Kidney capillary endothelial cell (primary cell): ENCODE measurements at places on chromosomes 2 and 18.

DNA sequence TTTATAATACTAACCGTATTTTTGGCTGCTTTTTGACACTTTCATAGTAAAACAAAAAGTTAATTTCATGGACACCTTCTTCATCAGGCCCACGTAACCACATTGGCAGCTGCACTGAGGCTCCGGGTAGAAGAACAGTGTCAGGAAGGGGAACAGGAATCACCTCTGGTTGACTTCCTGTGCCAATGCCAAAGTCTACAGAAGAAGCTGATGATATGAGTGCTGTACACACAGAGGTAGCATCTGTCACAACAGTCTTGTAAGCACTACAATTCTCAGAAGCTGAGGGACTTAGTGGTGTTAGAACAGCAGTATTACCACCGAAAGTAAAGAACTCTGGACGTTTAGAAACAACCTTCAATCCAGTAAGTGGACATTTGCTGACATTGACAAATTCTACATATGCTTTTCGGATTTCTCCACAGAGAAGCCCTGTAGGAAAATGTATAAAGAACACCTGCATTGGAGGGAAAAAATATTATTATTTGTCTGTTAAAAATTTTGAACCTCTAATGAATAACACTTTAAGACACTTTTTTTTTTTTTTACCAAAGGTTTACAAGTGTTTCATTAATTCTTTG is 85.3 kb downstream of the TRAPPC8 start:
- peak; percentile 4 for DNase-seq

- DNase-seq, result no peak
Measured at GRCh38 chr2:207534417-207534816, 4.7 kb downstream of the CREB1 start.

GRCh38 chr2:28119631-28120030 is 229.1 kb downstream of the BABAM2 start:
- DNase-seq, result no peak

DNA sequence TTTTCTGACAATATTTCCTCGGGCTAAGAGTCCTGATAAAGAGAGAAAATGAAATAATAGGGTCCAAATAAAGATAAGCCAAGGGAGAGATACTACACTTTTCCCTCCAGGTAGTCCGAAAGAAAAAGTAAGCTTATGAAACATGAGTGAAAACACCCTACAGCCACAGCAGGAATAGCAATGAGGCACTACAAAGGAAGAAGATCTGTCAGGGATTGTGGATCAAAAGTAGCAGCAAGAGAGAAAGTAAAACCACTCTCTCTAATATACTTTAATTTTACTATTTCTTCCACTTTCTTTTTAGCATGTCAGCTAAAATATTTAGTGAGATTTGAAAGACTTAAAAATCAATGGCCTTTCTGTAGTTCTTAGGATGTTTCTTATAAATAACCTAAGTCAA is 1601.8 kb downstream of the LRP1B start:
- no peak for DNase-seq

DNA sequence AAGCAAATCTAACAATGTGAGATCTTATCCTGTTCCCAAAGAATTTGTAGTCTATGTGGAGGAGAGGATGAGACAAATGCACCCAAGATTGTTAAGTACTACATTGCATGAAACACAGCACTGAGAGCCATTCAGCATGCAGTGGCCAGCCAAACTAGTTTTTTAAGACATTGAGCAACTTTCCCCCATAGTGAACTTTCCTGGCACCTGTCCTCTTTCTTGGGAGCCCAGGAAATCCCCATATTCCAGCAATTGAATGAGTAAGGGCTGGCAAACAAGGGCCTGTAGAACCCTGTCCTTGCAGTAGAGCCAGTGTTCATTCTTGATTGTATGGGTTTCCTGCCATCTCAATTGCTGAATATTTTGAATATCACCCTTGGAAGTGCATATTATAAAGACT is 58.8 kb upstream of the FIGN start:
- DNase-seq, result no peak

DNA sequence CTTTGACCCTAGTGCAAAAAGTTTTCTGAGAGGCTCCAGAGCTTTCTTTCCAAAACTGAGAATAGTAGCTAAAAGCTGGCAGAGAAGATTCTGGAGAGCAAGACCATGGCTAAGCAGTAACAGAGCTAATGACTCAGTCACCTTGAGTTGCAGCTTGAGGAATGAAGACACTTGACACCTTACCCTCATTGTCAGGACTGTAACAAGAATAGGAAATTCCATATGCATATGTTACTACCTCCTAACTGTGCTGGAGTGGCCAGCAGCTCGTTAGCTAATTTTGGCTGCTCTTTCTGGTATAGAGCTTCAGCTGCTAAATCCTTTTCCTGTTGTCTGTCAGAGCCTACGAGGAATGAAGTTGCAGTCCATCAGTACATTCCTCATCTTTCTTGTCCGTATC is 68.6 kb upstream of the LHCGR start:
- no peak for DNase-seq

- DNase-seq, result no peak
Measured at GRCh38 chr18:43129946-43130524, 14.6 kb upstream of the RIT2 start.

DNA sequence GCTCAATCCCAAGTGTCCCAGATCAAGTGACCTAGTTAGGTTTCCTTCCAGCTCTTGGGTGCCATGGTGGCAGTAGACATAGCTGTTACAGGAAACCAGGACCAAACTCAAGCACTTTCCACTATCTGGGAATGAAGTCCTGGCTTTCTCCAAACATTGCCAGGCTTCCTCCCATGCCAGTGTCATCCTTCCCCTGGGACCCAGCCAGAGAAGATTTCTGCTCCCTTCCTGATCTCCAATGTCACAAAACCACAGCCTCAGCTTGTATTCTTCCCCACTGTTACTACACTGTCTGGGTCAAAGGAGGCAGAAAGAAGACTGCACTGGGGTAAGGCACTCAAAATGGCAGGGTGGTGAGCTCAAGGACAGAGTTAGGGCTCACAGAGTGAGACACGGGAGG is 347.1 kb downstream of the TNS1 start:
- no peak for DNase-seq

- DNase-seq, result no peak
Measured at GRCh38 chr2:45748239-45748638, 96.8 kb downstream of the PRKCE start.

DNA sequence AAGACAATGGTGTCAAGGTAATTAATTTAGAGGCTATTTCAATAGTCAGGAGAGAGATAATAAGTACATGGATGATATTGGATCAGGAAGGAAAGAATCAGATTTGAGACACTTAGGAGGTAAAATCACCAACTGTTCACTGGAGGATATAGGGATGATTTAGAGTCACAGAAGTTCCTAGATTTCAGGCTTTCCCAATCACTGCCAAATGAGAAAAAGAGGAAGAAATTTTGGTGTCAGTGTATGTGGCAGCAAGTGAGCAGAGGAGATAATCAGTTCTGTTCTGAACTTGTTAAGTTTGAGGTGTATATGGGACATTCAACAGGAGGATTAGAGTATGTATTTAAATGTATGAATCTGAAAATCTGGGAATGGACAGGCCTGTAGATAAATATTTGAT is 640.4 kb downstream of the NR4A2 start:
- DNase-seq, result no peak

DNA sequence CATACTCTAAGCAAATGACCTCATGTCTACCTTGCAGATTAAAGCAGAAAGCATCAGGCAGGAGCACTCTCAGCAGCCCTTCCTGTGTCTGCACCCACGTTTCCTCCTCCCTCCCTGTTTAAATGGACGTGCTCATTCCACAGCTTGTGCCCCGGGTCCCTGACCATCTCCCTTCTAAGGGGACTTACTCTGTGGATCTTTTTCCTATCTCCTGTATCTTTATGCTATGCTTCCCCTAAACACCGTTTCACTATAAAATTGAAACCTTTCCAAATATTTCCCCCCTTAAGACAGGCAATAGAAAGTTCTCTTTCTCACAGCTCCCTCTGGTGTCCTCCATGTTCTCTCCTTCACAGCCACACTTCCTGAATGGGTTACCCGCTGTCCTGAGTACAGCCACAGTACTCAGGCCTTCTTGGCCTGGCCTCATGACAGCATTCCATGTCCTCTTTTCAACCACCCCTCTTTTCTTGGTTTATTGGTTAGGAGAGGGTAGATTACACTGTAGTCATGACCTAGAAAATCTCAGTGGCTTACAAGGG is 41.1 kb downstream of the TMEM185B start:
- DNase-seq, result no peak

DNA sequence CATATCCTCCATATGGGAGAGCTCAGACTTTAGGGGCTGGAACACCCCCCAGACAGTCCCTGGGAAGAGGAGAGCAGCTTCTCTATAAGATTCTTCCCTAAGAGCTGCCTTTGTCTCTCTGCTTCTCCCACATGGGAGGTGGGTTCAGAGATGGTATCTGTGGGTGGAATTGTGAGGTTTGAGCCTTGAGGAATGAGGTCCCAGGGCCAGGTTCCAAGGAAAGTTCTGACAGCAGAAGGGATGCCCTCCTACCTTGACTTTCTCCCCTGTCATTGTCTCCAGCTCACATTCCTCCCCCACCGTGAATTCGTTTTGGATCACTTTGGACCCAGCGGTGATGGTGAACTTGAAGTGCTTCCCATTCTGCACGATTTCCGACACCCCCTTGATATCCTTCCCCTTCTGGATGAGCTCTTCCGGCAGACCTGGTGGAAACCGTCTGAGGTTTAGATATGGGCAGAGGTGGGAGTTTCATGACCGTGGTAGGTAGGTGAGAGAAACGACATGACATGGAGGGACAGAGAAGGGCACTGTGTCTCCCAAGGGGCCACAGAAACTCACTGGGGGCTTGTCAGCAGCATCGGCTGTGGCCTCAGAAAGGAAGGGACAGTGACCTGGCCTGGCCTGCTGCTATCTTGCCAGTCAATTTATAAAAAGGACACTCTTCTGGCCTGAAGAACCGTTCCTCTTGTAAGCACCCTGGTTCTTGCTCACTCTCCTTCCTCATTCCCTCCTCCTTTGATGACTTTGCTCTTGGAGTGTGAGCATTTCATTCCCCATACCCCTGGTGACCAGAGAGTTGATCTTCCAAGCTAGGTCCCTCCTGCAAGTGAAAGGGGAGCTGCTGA is 1.7 kb downstream of the FABP1 start:
- no peak for DNase-seq

GRCh38 chr2:233476063-233476410 is 90.5 kb downstream of the USP40 start:
- no peak for DNase-seq

DNA sequence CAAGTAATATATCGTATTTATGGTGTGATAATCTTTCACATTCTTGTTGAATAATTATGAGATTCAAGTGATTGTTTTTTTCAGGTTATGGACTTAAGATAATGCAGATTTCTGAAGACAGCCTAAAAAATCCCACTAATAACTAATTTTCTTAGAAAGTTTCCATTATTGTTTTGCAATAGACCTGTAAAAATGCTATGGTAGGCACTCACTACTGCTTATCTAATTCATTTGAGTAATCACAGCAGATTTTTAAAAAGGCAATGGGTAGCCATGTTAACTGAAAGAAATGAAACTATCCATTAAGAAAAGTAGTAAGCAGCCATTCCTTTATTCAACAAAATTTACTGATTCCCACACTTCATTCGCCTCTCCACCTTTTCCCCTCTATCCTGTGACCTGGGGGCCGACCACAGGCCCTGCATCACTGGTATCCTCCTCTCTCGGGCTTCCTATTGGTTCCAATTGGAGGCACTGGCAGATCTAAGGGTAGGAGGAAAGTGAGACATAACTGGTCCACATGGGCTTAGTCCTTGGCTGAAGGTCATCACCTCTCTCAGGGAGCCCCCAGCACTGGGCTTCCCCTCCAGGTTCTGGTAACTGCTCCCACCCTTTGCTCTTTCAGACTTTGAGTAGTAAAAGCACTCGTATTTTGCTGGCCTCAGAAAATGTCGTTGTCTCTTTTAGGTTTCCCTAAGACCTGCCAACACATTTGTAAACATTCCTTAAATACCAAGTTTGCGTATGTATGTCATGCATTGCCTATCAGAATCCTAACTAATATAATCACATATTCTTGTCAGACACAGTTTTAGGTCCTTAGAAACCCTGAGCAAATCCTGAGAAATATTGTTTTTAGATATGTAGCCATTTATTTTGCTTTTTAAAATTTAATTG is 18.5 kb downstream of the RBMS1 start:
- DNase-seq, result no peak

DNA sequence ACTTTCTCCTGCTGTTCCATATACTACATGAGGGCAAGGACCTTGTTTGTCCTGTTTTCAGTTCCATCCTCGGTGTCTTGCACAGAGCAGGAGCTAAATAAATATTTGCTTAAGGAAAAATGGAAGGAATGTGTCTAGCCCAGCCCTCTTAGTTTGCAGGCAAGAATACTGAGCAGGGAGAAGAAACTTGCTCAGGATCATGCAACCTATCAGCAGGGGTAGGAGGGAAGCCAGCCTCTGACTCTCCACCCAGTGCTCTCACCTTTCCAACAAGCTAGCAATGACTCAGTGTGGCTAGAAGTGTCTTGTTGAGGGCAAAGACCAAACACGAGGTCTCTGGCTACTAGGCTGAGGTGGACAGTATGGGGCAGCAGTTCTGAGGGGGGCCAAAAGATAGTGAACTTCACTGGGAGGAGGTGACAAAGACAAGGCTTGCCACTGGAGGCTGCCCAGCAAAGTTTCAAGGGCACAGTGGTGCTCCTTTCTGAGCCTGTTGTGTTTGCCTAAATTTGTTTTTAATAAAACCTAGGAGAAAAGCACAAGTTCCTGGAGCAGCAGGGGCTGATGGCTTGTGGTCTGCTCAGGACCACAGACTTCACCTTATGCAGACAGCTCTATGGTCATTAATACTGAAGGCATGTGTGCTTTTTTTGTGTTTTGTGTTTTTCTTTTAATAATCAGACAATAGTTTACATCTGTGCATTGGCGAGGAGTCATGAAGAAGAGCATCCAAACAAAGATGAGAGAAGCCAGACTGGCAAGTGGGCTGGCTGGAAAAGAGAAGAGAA is 49.1 kb upstream of the CTAGE1 start:
- DNase-seq, result no peak

DNA sequence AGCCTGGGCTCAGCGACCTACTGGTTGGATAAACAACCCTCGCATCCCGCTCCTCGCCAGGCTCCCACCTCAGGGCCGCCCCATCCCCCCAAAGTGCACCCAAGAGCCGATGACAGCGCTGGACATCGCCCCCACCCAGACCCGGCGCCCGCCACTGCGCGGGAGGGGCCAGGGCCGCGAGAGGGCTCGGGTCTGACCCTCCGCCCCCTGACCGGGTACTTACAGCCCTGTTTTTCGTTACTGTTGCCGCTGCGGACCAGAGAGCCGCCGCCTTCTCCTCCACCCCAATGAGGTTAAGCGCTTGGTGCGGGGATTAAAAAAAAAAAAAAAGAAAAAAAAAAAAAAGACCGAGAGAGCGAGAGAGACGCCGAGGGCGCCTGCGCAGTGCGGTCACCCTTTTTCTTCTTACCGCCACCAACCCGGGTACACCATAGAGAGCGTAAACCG is at the start of gene CLASP1:
Gene CLASP1, minus strand, starts transcription at position 314 of the 447 bp plus-strand sequence. CDS start 43,567 bp downstream, outside the sequence.
- DNase-seq, result peak; percentile 14

GRCh38 chr2:140454717-140455116 is 1674.5 kb upstream of the NXPH2 start:
- peak; percentile 10 for DNase-seq

DNA sequence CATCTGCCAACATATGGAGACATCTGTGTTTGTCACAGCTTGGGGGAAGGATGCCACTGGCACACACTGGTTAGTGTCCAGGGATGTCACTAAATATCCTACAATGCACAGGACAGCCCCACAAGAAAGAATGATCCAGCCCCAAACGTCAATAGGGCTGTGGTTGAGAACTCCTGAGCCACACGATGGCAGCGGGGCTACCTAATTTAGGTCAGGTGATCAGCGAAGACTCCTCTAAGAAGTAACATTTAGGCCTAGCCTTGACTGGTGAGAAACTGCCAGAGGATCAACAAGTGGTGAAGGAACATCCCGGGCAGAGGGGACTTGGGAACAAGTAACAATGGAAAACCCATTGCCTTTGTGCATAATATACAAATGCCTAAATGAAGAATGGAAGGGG is 5.0 kb upstream of the TGIF1 start:
- no peak for DNase-seq
